NCI-H1436 (cell line): ENCODE measurements at places on chromosomes 11 and 22.

DNA sequence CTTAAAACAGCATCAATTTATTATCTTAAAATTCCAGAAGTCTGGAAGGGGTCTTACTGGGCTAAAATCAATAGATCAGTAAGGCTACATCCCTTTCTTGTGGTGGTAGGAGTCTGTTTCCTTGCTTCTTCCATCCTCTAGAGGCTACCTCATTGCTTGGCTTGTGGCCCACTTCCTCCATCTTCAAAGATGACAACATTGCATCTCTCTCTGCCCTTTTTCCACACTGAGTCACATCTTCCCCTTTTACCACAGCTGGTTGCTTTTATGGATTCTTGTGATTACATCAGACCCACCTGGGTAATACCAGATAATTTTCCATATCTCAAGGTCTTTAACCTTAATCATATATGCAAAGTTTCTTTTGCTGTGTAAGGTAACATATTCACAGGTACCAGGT, 60.9 kb downstream of the GRIA4 start:
- no peak for DNase-seq

DNA sequence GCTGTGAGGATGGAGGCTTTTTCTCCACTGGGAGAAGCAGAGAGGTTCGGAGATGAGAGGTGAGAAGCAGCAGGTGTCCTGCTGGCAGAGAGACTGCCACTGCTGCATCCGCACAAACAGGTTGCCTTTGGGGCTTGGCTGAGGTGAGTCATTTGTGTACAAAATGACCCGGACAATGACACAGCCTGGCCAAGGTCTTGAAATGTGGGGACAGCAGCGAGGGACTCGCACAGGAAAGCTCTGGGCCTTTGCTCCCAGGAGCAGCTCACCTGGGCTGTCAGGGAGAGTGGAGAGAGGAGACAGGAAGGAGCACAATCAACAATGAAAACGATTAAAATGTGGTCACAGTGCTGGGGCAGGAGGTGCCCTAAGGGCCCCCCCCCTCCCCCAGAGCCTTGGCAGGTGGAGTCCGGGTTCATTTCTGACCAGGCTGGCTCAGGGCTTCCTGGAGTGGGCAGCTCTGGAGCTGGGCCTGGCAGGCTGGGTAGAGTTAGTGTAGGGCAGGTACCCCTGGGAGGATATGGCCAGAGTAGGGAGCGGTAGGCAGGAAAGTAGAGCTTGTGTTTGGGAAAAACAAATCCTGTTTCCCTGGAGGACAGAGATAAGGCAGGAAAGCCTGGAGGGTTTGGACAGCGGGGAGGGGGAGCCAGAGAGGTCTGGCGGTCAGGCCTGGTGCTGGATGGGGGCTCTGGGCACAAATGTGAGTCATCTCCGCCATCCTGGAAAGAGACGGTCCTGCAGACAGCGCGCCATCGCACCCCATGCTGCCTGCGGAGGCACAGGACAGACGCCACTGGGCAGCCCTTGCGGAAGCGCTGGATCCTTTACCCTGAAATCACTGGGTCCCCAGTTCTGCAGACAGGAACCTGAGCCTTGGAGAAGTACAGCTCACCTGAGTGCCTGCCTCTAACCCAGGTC, 37.8 kb upstream of the CELSR1 start:
- no peak for DNase-seq

DNA sequence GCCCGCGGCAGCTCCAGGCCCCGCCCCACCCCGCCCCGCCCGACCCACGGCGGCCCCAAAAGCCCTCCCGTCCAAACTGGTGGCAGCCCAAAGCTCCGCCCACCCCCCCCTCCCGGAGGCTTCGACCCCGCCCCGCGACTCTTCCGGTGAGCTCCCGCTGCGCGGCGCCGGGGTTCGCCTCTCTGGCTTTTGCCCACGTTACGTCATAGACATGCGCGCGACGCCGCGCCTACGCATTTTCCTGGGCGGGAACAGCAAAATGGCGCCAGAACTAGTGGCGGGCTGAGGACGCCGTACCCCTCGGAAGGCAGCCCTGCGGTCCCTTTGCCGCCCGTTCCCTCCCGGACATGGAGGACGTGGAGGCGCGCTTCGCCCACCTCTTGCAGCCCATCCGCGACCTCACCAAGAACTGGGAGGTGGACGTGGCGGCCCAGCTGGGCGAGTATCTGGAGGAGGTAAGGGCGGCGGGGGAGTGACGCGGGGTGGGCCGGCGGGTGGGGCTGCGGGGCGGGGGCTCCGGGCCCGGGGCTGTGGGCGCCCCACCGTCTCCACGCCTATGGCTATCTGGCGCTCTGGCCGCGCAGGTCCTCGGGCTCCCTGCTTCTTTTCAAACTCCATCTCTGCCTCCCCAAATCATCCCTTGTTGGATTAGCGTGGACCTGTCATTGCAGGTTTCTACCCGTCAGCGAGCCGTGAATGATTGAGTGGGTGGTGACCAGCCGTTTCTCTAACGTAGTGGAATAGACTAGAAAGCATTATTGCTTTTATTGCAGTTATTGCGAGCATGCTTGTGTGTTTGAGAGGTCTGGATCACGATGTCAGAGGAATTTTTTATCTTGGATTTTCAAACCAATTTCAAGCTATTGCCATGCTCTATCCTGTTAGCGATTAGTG, at the start of gene NCAPH2:
TSS of gene NCAPH2 (plus strand) at position 234 of the 894 bp plus-strand sequence. CDS start at position 348, 114 bp downstream.
- peak; percentile 97 for DNase-seq

DNA sequence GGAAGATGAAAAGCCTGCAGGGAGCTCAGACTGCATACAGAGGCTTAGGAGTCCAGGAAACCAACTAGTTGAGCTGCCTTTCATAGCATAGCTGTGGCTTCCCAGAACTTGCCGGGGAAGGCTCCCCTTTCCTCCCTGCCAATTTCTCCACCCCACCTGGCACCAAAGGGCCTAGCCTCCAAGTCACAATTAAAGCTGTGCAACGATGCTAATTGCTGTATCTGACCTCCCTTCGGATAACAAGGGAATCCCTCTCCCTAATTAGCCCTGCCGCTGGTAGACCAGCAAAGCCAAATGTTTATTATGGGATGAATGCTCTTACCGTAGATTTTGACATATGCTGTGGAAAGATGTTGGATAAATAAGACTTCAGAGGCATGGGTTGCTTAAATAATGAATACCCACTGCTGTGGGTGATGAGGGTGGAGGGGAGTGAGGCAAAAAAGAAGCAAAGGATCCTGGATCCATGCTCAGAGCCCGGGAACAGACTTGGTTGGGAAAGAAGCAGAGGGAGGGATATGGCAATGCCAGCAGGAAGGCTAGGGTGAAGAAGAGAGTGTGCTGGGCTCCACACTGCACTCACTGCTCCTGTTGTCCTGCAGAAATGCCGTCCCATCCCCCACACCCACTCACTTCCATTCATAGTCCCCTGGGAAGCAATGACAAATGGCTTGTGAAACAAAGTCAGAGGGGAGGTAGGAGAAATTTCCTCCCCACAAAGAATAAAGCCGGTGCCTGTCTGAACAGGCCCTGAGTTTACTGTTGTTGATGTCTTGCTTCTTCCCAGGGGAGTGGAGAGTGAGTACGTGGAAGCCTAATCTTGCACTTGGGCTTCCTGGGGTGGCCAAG, 608.1 kb upstream of the CADM1 start:
- peak; percentile 70 for DNase-seq

DNA sequence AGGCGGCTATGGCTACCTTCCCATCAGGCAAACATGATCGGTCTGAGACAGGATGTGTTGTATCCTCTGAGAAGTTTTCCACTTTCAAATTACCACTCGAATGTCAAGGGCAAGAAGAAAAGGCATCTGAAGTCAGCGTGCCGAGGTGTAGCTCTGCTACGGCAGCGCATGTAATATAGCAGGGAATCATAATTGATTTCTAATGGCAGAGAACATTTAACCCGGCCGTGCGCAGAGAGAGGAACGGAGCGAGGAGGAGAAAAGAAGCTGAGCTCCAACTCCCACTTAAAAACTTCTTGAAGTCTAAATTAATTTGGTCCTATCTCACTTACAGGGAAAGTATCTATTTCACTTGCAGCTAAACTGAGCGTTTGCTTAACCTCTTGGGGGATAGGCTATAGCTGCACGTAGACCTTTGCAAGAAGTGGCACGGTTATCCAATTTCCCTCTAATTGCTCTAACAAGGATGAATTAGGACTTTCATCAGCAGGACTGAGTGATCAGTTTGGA, 137.3 kb upstream of the KIRREL3 start:
- peak; percentile 12 for DNase-seq

DNA sequence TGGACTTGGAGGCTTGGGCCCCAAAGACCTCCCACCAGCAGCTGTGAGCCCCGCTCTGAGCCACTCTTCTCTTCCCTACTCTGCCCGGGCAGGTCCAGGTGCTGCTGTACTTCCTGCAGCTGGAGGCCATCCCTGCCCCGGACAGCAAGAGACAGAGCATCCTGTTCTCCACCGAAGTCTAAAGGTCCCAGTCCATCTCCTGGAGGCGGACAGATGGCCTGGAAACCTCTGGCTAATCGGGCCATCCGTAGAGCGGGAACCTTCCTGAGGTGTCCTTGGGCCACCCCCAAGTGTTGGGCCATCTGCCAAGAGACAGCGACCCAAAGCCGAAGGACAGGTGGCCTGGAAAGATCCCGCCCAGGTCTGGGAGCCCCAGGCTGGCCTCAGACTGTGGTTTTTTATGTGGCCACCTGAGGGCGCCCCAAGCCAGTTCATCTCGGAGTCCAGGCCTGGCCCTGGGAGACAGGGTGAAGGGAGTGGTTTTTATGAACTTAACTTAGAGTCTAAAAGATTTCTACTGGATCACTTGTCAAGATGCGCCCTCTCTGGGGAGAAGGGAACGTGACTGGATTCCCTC, 135.1 kb downstream of the BCR start:
- DNase-seq: peak; percentile 7

DNA sequence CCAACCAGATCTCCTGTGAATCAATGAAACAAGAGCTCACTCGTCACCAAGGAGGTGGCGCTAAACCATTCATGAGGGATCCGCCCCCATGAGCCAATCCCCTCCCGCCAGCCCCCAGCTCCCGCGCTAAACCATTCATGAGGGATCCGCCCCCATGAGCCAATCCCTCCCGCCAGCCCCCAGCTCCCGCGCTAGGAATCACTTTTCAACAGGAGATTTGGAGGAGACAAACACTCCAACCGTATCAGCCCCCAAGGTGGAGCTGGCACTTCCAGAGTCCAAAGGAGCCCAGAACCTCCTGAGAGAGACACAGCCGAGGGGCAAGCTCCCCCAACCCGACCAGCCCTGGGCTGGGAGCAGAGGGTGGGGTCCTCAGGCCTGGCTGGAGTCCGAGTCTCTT, 40.9 kb upstream of the PRR5 start:
- no peak for DNase-seq

DNA sequence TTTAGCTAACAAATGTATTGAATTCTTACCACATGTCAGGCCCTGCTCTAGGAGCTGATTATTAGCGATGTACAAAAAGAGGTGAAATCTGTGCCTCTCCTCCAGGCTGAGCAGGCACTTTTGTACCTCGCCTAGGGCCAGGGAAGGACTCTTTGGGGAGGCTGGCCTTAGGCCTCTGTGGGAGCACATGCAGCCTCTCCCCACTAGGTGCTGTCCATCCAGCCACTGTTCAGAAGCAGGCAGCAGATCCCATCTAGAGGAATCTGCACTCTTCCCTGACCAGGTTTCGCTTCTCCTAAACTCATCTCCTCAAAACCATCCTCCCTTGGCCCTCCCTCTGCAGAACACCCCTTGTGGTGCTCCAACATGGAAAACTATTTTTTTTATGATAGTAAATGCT, 51.9 kb upstream of the WT1 start:
- DNase-seq: no peak

DNA sequence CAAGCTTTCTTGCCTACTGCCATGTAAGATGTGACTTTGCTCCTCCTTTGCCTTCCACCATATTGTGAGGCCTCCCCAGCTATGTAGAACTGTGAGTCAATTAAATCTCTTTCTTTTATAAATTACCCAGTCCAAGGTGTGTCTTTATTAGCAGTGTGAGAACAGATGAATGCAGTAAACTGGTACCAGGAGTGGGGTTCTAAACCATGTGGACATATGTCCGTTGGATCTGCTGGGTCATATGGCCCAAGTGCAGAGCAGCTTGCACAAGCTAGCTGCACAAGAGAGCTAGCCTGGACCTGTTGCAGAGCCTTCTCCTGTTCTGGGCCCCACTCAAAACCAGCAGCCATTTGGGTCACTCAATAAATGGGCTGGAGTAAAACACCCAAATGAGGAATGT, 177.1 kb downstream of the HIPK3 start:
- DNase-seq: no peak

DNA sequence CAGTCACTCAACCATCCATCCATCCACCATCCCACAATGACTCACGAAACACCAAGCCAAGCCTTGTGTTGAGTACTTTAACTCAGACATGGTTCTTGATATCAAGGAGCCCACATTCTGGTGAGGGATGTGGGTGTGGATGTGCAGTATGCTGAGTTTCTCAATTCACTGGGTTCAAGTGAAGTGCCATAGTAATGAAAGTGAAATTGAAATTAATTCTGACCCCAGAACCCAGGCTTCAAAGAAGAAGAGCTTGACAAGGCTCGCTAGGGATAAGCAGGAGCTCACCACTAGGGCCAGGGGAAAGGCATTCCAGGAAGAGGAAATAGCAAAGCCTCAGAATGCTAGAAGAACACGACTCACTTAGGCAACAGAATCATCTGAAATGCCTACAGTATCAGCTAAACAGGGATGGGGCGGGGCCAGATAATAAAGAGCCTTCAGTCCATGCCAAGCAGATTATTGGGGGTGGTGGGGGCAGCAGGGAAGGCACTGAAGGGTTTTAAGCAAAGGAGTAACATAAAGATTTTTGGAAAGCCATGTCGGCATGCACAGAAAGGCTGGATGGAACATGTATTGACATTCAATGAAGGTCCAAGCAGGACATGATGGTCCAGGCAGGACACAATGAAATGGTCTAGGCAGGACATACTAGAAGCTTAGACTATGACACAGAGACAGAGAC, 37.2 kb downstream of the RTL6 start:
- no peak for DNase-seq

DNA sequence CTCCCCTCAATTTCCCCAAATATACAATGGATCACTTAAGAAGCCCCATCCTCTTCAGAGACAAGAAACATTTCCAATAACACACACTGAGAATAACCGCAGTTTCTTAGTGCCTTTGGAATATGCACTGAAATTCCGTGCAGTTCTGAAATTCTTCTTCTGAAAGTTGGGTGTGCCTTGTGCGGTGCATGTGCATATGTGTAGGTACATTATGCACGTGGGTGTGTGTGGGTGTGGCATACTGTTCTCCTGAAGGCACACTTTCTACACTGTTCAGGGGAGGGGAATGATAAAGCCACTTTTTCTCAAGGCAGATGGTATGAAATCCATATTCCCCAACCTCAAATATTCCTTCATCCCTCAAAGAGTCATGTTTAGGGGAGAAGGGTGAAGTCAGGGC, 1.7 kb downstream of the EXPH5 start:
- DNase-seq: no peak

GRCh38 chr22:44668190-44668885, 33.7 kb upstream of the PRR5 start:
- peak; percentile 32 for DNase-seq

- DNase-seq: no peak
These were observed 12.1 kb downstream of the RNH1 start for GRCh38 chr11:494761-495536.

- no peak for DNase-seq
These were observed 45.7 kb downstream of the PACS1 start for GRCh38 chr11:66115638-66116301.
